ENCODE measurements at places on chromosomes 3 and 15.
A peak's percentile ranks its signal among the peaks of the same experiment; 100 is the strongest.

GRCh38 chr3:46566040-46566641 is at the start of gene LRRC2:
Gene LRRC2 (minus strand): TSS chr3:46566302. CDS start chr3:46551591, 14,711 bp downstream.
- peak; percentile 62 for DNase-seq

DNA sequence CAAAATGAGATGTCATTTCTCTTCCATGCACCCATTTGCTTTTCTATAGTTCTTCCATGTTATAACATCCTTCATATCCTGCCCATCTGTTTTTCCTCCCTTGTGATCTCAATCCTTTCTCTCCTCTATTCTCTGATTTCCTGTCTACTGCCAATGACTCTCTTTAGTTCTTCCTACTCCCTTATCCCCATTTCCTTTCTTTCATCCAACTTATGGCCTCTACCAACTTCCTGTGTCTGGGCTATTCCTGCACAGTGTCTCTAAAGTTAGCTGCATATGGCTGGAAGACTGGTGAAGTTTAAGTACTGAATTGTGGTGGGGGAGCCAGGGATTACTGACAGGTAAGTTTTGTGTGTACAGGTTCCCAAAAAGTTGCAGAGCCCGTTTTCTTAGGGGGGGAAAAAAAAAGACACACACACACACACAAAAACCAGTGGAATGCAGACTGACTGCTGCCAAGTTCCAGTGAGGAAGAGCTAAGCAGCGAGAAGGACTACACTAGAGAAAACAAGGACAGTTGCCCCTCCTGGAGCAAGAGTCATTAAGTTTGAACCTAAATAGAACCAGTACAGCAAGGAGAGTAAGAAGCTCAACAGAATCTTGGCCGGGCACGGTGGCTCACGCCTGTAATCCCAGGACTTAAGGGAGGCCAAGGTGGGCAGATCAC is 28.8 kb downstream of the XRN1 start:
- no peak for DNase-seq

GRCh38 chr3:194439881-194440550 is 41.0 kb upstream of the GP5 start:
- no peak for DNase-seq

GRCh38 chr3:190552969-190553759 is 39.3 kb downstream of the IL1RAP start:
- no peak for DNase-seq

DNA sequence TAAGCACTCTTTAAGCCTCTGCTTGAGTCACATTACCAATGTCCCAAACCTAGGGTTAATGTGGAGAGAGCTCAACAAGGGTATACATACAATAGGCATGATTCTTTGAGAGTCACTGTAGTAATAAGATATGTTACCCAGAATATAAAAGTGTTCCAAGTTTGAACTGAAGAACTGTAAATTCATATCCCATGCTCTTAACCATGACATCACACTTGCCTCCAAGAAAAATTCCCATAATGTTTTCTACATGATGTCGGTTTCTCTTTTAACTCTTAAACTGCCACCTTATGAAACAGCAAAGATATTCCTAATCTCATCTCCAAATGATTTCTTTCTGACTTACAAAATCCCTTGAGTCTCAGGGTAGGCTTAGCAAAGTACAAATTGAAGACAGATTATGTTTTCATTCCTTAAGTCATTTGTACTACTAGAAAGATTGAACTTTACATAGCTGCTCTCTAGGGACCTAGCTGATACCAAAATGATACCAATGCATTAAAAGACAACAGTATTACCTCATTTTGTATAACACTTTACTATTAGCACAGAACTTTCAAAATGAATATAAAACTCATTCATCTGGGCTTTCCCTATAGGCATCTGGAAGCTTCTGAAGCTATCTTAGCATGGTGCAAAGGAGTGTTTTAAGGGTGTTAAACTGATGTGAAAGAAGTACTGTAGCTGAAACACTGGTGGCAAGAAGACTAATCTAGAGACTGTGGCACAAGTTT is 127.1 kb downstream of the KCNMB2 start:
- no peak for DNase-seq

DNA sequence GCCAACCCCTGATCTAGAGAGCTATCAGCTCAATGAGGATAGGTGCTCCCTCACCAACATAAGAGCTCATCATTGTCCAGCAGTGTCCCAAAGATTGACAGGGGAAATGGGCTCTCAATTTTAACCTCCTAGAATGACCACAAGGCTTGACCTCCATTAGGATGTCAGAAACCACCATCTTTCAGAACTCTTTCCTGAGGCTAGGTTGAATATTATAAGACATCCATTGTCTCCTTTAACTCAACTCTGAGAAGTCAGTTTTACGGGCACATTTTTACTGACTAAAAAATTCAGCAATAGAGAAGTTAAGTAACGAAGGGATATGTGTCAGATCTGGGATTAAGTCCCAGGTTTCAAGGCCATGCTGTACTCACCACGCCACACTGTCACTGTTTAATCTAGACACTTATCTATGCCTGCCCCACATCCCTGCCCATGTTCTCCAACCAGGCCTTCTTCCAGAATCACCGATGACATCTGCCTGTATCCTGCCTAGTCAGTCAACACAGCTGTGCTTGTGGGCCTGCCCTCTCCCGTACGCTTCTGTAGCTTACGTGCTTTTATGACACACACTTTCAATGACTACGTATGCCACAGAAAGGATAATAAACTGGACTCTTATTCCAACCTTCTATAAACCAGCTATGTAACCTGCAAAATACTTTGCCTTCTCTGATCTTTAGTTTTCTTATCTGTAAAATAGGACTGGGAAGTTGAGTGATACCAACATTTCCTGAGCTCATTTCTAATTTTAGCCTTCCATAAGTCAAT is 17.1 kb upstream of the MUC13 start:
- DNase-seq = peak; percentile 66

DNA sequence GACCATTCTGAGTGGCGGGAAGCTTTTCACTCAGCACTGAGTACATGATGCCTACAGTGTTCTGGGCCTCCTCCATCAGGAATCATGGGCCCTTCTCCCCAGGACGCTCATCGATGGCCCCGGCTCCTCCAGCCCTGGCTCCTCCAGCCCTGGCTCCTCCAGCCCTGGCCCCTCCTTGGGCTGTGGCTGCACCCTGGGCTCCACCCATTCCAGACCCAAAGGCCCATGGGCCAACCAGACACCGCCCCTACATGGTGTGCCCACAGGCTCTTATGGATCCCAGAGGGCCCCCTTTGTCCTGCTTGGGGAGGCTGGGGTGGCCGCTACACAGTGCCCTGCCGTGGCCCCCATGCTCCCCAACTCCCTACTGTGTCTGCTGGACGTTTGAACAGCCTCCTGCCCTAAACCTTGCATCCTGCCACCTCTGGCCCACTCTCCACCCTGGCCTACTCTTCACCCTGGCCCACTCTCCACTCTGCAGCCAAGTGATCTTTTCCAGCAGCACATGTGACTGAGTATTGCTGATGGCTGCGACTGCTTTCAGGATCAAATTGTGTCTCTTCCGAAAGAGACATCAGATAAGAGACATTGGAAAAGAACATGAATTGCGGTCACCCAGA is 57.9 kb downstream of the APBA2 start:
- no peak for DNase-seq

DNA sequence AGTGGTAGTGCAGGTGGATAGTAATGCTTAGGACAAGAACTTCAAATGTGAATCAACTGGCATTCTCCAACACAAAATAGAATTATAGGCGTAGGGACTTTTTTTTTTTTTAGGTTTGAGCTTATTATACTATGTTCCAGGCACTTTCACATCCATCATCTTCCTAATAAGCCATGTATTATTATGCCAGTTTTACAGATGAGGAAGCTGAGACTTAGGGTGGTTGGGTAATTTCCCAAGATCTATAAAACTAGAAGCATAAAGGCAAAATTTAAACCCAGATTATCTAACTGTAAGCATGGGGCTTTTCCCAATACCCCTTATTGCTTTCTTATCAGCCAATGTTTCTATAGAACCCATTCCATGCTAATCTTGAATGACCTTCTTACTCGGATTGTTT is 75.1 kb upstream of the ETV5 start:
- DNase-seq = no peak

GRCh38 chr3:188901671-188902287 is 270.0 kb upstream of the TPRG1 start:
- DNase-seq = no peak

DNA sequence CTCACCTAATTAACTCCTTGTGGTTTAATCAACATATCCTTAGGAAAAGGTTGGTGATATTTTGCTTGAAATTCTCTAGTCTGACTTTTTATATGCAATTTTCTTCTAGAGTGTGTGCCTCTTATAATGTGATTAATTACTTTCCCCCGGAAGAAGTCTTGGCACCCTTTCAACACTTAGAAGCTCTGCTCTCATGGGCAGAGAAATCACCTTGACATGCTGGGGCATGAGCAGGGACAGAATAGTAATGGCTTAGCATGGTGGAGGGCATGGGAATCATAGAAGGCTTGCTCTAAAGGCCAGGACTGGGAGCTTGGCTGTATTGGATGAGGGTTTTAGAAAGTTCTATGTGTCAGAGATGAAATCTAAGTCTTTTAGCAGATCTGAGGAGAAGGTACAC is 293.5 kb downstream of the AGBL1 start:
- DNase-seq = no peak

GRCh38 chr3:129536374-129536667 is 6.7 kb upstream of the H1-8 start:
- no peak for DNase-seq

GRCh38 chr3:14812196-14812790 is 6.5 kb upstream of the FGD5 start:
- DNase-seq = no peak

GRCh38 chr3:70386043-70386442 is 73.6 kb upstream of the MDFIC2 start:
- DNase-seq = no peak

DNA sequence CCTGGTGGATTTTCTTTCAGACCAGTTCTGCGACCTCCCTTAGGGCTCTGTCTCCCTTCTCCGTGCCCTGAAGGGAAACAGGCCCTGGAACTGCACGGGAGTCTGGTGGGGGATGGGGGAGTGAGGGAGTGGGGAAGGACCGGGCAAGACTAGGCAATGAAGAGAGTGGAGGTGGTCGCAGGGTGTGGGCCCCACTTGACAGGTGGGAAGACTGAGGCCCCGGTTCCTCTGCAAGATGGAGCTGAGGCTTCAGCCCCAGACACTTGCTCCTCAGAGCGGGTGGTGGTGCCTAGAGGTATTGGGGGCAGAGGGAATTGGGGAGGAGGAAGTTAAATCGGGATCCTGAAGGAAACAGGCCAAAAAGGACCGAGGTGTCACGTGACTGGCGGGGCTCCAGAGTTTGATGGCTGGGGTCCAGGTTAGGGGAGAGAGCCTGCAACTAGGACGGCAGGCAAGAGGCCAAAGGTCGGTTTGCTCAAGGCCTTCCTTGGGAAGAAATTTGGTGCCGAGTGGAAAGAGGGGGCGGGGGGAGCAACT is 597 bp upstream of the CAMK1 start:
- DNase-seq = peak; percentile 85

- peak; percentile 82 for DNase-seq
These were observed 58.3 kb downstream of the LRIG1 start for GRCh38 chr3:66442254-66443117.

- no peak for DNase-seq
These were observed 254.7 kb downstream of the CACNA2D3 start for GRCh38 chr3:54376939-54377578.

DNA sequence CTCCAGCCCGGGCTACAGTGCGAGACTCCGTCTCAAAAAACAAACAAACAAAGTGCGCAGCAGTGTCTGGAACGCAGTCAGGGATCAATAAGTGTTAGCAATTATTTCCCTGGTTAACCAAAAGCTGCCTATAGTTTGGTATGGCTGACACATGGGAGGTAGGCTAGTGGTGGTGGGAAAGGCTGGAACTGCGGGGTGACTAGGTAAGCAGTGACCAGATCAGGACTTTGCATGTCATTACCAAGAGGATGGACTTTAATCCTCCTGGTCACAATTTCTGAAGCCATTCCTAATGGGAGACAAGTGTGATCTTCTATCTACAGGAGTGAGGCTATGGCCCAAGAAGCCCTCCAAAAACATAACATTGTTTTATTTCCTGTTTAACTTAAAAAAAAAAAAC is 47.8 kb downstream of the SLC30A4 start:
- no peak for DNase-seq

- DNase-seq = peak; percentile 17
These were observed 30.1 kb upstream of the TFRC start for GRCh38 chr3:196111939-196112386.

DNA sequence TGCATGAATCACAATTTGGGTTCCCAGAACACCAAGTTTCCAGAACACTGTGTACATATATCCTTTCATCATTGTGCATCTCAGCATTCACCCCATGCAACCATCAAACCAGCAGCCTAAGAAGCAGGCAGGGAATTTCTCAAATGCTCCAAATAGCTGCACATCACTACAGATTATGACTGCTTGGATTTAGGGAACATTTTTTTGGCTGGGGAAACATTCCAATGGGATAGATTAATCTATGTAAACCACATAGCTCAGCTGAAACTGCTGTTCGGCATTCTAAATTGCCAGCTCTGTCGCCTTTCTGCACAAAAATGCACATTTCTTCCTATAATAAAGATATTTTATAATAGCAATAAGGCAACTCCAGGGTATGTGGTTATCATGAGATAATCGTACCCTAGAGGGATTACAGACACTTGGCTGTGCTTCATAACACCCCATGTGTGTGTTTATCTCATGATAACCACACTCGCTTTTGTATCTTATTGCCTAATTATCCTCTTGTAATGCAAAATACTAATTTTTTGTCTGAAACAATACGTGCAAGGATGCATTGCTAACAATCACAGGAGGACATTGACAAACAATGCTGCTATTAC is 483.7 kb upstream of the DPH6 start:
- no peak for DNase-seq

- DNase-seq = no peak
These were observed 270.9 kb downstream of the FHIT start for GRCh38 chr3:60980342-60980692.

DNA sequence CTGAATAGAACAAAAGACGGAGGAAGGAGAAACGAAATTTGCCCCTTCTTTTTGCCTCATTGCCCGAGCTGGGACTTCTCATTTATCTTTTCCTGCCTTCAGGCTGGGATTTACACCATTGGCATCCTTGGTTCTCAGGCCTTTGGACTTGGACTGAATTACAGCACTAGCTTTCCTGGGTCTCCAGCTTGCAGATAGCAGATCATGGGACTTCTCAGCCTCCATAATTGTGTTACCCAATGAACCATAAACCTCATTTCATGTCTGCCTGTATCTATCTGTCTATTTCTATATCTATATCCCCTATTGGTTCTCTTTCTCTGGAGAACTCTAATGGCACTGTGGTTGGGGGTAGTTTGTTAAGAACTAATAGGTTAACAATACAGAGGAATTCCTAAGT is 31.5 kb upstream of the CTXND1 start:
- no peak for DNase-seq

GRCh38 chr3:99624496-99625236 is 13.7 kb upstream of the COL8A1 start:
- DNase-seq = no peak

DNA sequence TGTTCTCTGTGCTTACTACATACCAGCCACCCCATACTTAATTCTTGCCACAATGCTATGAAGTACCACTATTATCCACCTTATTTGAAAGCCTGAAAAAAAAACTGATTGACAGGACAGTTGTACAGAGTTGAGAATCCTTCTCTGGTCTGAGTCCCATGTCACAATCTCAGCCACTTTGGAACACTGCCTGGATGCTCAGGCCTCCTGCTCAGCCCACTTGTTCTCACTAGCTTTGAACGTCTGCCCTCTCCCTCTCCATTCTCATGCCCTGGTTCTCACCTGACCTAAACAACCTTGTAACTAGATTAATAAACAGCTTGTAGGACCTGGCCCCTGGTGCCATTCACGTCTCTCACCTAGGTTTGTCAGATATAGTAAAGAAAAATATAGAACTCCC is 53.9 kb downstream of the TRIM69 start:
- DNase-seq = no peak
